ENCODE measurements at places on chromosomes 16 and 17. TPM values are rescaled to one million over a fixed set of nuclear protein-coding genes. Genes with fewer than 3 reads are reported as not detected.

The KRT27 gene
- not detected for total RNA-seq

The TVP23A gene
- 3.0 TPM for total RNA-seq

The SOST gene
- not detected for total RNA-seq

The B9D1 gene
- 27.4 TPM for total RNA-seq

The RABEP1 gene
- total RNA-seq, result 46.9 TPM

The KRT28 gene
- not detected for total RNA-seq

The USH1G gene
- 2.7 TPM for total RNA-seq

The SLC52A1 gene
- total RNA-seq, result 0.17 TPM

The PIRT gene
- not detected for total RNA-seq

The OTOP3 gene
- total RNA-seq, result not detected

The SLFN14 gene
- not detected for total RNA-seq

DNA sequence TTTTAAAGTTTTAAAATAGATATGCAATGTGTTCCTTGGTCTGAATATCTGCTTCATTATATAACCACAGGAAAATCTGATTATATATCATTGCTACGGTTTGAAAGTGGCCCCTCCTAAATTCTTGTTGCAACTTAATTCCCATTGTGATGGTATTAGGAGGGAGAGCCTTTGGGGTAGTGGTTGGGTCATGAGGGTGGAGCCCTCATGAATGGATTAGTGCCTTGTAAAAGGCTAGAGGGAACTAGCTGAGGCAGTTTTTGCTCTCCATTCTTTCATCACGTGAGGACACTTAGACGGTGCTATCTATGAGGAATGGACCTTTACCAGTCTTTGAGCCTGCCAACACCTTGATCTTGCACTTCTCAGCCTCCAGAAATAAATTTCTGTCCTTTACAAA is 7.6 kb downstream of the ABCA6 start:
- DNase-seq, result no peak

- DNase-seq, result no peak
Observed at GRCh38 chr16:53501216-53501859, 1.7 kb downstream of the AKTIP start.

DNA sequence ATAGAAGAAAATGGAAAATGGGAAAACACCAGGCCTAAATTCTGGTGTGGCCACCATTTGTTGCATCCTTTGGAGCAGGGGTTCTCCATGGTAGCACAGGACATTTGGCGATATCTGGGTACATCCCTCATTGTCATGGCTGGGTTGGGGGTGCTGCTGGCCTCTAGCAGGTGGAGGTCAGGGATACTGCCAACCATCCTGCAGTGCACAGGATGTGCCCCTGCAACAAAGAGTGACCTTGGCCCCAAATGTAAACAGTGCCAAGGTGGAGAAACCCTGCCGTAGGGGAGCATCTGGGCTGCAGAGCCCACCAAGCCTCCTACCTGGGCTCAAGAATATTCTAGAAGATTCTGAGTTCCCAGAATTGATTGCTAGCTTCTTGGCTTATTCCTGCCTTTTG is 27.5 kb downstream of the NKD1 start:
- DNase-seq, result no peak

GRCh38 chr16:84599521-84600202 is 18.2 kb downstream of the COTL1 start:
- peak; percentile 89 for DNase-seq

- DNase-seq, result no peak
Observed at GRCh38 chr16:13331918-13332317, 430.5 kb downstream of the SHISA9 start.

DNA sequence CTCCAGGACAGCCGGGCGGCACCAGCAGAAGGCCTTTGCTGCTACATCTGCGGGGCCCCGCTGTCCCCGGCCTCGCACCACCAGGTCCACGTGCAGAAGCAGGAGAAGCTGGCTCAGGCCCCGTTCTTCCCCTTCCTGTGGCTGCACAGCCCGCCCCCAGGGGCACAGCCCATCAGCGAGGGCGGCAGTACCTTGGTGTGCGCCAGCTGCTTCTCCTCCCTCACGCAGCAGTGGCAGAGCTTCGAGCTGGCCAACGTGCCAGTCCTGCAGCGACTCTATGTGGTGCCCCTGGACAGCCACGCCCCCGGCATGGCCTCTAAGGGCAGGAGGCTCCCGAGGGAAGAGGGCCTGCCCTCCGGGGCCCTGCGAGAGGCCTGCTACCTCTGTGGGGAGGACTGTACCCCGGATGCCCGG is 58.3 kb upstream of the CIBAR2 start:
- no peak for DNase-seq

DNA sequence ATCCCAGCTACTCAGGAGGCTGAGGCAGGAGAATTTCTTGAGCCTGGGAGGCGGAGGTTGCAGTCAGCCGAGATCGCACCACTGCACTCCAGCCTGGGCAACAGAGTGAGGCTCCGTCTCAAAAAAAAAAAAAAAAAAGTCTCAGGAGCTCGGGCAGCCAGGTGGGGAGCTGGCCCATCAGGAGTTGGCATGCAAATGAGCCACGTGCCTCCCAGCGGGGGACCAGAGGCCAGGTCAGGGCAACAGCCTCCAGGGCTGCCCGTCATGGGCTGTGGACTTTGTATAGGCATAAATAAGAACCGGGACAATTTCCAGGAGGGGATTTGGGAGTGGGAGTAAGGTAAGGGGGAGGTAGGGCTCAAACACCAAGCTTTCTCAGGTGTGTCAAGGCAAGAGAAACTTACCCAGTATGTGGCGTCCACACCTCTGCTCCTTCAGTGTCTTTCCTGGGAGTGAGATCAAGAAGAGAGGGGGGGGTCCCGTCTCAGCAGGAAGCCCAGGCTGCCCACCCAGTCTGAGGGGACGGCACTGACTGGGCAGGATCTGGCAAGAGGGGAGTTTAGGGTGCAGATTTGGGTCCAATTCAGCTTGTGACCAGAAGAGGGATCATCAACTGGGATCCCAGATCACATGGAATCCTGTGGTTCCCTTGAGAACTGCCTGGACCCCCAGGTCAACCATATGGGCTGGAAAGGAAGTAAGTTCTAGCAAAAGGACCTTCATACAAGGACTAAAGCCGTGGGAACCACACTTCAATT is 22.3 kb upstream of the G6PC1 start:
- peak; percentile 95 for DNase-seq

GRCh38 chr17:62760059-62760944 is 47.8 kb downstream of the MARCHF10 start:
- DNase-seq, result peak; percentile 14

DNA sequence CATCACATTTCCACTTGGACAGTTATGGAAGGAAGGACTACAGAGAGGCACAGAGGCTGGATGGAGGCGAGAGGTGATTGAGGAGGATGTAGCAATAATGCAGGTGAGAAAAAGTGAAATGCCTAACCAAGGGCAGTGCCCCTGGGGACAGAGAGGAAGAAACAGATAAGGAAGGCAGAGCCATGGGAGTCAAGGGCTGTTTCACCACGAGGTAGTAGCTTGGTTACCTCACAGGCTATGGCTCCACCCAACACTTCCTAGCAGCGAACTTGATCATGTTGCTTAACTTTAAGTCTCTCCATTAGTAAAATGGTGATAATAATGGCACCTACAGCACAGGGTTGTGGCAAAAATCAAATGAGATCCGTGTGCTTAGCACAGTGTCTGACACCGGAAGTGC is 83.9 kb downstream of the YPEL2 start:
- no peak for DNase-seq

GRCh38 chr16:50272687-50273381 is 6.5 kb downstream of the ADCY7 start:
- DNase-seq, result no peak

DNA sequence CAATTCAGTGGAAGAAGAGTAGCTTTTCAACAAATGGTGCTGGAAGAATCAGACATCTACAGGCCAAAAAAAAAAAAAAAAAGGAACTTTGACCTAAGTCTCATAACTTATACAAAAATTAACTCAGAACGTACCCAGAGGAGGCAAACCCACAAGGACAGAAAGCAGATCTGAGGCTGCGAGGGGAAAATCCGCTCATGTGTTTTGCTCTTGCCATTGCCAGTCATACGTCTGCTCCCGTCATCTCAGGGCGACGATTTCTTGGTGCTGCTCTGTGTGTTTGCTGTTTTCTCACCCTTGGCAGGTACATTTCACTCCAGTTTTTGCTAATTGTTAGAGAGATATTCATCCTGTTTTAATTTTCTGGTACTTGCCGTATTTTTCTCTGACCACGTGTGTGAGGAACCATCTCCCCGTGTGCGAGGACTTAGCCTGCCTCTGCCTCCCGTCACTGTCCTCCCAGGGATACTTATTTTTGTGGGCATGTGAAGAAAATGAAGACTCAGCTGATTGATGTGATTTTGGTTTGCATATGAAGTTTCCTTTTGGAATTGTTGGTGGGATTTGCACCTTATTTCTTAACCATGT is 33.4 kb upstream of the ACSF3 start:
- DNase-seq, result no peak

DNA sequence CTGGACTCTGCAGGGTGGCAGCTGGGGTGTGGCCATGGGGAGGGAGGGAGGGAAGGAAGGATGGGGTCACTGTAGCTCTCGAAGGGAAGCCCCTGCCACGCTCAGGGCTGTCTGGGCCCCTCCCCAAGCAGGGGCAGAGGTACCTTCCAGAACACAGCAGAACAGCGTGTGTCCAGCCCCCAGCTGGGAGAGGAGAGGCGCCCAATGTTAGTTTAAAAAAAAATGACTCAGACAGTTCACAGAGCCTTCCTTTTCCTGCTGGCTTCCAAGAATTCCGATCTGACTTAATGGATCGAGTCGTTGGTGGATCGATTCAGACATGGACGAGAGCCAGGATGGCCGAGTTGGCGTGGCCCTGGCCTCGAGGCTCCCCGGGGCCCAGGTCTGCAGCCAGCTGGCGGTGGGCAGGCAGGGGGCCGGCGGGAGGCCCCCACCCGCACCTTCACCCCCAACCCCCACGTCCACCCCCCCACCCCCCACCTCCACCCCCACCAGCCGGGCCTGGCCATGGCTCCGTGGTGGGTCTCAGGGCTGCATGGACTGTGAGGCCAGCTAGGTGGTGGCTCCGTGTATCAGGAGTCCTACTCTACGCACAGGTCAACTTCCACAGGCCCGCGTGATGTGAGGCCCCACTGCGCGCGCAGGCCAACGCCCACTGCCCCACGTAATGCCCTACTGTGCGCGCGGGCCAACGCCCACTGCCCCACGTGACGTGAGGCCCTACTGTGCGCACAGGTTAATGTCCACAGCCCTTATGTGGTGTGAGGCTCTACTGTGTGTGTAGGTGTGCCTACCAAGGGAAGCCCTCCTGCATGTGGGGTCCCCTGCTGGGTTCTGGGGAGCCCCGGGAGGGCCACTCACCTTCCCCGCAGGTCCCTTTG is 21.8 kb downstream of the CACNA1H start:
- no peak for DNase-seq

DNA sequence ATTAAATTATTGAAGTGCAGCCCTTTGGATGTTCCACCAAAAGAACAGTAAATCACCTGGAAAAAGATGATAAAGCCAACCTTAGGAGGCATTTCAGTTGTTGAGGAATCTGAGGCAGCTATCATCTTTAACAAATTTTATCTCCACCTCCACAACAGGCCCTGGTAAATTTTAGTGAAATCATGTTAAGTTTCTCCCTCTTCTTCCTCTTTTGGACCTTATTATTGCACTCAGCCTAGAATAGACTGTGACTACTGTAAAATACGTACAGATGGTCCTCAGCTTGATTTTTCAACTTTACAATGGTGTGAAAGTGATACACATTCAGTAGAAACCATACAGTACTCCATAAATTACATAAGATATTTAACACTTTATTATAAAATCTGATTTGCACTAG is 90.3 kb downstream of the USP32 start:
- DNase-seq, result no peak

- no peak for DNase-seq
Observed at GRCh38 chr17:54860617-54861470, 39.8 kb upstream of the TOM1L1 start.

DNA sequence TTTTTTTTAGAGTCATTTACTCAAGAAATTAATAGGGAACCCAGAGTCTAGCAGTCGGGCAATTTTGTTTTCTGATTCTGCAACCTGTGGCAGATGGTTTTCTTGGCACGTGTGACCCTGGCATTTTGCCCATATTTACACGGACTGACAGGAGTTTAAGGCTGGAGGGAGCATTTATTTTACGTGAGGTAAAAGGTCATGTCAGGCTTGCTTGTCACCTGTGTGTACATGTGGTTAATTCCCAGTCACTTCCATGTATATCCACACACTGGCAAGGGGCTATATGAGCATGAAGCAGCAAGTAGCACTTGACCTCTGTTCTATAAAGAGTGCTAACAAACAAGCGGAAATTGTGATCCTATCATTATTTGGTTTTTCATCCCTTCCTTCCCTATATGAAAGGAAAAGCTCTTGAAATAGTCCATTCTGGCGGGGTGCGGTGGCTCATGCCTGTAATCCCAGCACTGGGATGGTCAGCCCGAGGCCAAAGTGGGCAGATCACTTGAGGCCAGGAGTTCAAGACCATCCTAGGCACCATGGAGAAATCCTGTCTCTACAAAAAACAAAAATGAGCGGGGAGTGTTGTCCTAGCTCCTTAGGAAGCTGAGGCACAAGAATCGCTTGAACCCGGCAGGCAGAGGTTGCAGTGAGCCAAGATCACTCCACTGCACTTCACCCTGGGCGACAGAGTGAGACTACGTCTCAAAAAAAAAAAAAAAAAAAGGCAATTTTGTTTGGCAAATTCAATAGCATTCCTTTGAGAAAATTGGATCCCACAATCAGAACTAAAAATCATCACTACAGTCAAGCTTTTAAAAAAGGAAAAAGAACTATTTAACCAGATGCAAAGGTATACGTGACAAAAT is 2.1 kb downstream of the SPAG9 start:
- no peak for DNase-seq

GRCh38 chr17:59002848-59003247 is 103.8 kb downstream of the TRIM37 start:
- no peak for DNase-seq

- no peak for DNase-seq
Observed at GRCh38 chr16:87539113-87539512, 46.3 kb upstream of the ZCCHC14 start.

GRCh38 chr17:64747938-64748540 is 85.9 kb upstream of the SMURF2 start:
- no peak for DNase-seq

GRCh38 chr17:44079877-44080821 is 9.6 kb downstream of the G6PC3 start:
- DNase-seq, result peak; percentile 30

All from H9 (cell line).